ENCODE measurements at places on chromosomes 3 and 15.

GRCh38 chr3:46491089-46492070 lies 6.4 kb upstream of the RTP3 start:
- DNase-seq, result no peak

GRCh38 chr3:53724566-53724965 lies 121.7 kb downstream of the CHDH start:
- no peak for DNase-seq

DNA sequence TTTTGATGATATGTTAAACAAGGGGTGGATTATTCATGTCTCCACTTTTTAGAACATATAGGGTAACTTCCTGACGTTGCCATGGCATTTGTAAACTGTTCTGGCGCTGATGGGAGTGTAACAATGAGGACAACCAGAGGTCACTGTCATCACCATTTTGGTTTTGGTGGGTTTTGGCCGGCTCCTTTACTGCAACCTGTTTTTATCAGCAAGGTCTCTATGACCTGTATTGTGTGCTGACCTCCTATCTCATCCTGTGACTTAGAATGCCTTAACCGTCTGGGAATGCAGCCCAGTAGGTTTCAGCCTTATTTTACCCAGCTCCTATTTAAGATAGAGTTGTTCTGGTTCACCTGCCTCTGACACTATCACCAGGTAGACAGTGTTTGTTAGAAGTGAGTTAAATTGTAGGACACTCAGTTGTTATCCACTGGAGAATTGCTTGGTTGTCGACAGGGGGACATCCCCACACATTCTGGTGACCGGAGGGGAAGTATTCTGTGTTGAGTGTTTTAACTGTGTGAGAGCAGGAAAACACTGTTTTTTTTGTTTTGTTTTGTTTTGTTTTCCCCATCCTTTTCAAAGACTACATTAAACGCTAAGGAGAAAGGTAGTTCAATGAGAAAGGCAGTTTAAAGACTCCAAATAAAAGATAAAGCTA lies 36.9 kb upstream of the SKIL start:
- DNase-seq, result no peak

- DNase-seq, result no peak
Measured at GRCh38 chr15:72591361-72591760, 63.1 kb upstream of the GOLGA6B start.

- DNase-seq, result no peak
Measured at GRCh38 chr3:25107918-25108617, 320.0 kb upstream of the RARB start.

Measured in hematopoietic multipotent progenitor cell treated with erythropoietin and hydrocortisone succinate and interleukin-3 and kit ligand, for 4 days (in vitro differentiated cells).